ENCODE measurements at places on chromosomes 12 and 14. TPM values are rescaled to one million over a fixed set of nuclear protein-coding genes. Genes with fewer than 3 reads are reported as not detected.

DNA sequence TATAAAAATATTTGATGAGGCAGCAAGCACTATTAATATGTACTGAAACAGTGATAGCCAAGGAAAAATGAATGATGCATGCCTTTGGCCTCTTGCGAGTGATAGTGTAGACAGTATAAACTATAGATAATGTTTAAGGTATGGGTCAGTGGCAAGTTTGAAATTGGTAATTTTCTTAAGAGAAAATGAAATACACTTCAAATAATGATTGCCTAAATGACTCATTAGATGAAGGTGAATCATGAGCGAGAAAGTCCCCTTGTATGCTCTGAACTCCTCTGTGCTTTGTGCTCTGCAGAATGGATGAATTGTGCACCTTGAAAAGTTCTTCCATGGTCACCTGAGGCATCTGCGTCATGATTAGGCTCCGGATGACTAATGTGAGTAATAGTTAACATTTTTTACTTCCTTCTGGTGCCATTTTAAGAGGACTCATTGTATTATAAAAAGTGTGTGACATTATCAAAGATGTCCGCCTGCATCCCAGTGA is 84.9 kb upstream of the RTL1 start:
- no peak overlapping the region for H3K27ac ChIP-seq
- peaks cover 4% of the 10 kb centered on the region for H3K27me3 ChIP-seq
- DNase-seq, result no peak
- H3K4me3 ChIP-seq, result no peak overlapping the region
- H3K4me1 ChIP-seq, result no peaks in the 10 kb centered on the region
- H3K36me3 ChIP-seq, result no peaks in the 10 kb centered on the region

DNA sequence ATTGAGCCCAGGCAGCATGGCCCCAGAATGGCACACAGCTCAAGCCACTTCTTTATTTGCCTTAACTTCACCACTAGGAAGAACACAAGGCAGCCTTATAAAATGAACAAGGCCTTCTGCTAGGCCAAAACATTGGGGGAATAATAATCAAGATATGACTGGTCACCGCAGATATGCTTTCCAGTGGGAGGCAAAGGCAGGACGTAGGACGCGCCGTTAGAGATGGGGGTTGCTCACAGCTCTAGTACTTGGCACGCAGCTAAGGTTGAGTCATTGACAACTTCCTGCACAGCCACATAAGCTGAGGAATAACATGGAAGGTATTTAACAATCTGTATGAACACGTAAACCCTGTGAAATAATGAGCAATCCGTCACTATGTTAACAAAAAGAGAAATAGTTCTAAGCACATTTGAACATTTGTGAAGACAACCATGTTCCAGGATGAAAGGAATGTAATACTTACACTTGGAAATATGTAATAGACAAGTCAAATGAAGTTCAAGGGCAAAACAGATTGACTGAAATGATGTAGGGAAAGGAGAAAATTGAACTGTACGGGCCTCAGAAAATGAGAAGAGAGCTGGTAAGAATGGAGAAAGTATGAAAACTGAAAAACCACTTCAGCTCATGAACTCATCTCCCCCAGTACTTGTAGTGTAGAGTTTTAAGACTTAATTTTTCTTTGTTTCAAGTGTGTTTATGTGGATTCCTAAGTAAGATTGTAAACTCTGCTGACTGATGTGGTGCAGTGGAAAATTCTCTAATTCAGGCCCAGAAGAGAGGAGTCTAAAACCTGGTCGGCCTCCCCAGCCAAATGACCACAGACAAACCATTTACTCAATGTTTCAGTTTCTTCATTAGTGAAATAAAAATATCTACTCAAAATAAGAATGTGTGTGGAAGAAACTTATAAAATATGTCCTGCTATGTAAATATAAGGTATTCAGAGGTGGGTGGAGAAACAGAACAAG is 59.3 kb upstream of the CCDC91 start:
- H3K27ac ChIP-seq, result no peak overlapping the region
- DNase-seq, result no peak
- no peaks in the 10 kb centered on the region for H3K4me1 ChIP-seq
- no peak overlapping the region for H3K4me3 ChIP-seq

GRCh38 chr12:4420138-4420670 is 25.4 kb downstream of the FGF6 start:
- DNase-seq, result no peak
- H3K4me1 ChIP-seq, result peaks cover 16% of the 10 kb centered on the region
- peaks cover 11% of the 10 kb centered on the region for H3K27me3 ChIP-seq
- peaks cover 1% of the 10 kb centered on the region for H3K36me3 ChIP-seq
- H3K4me3 ChIP-seq, result no peak overlapping the region

GRCh38 chr12:111130336-111130735 is 210.0 kb upstream of the MYL2 start:
- DNase-seq, result no peak
- H3K4me3 ChIP-seq, result no peak overlapping the region

DNA sequence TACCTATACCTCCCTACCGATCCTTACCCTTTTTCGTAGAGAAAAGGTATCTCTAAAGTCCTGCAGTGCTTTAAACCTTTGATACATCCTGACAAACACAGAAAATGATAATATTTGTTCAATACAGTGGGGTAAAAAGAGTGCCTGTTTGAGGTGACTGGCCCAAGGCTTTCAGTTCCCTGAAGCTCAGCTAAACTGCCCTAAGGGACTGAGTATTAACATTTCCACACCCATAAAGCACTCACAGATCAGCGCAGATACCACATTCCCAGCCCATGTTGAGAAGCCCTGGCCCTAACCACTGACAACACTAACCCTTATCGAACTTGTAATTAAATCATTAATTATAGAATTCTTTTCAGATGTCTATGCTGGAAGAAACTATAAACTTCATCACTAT is 108.7 kb downstream of the DIP2B start:
- H3K27me3 ChIP-seq, result no peaks in the 10 kb centered on the region
- H3K27ac ChIP-seq, result no peak overlapping the region
- H3K4me1 ChIP-seq, result no peaks in the 10 kb centered on the region
- DNase-seq, result no peak
- peaks cover 8% of the 10 kb centered on the region for H3K36me3 ChIP-seq

GRCh38 chr14:74955229-74956026 is at the start of gene PGF:
TSS of gene PGF (minus strand) at chr14:74955597. CDS start at chr14:74955242, 355 bp downstream.
- H3K27ac ChIP-seq, result no peak within 1 kb of the TSS
- H3K4me1 ChIP-seq, result no peaks in the 10 kb centered on the region
- peak within 1 kb of the TSS; percentile 57 for H3K4me3 ChIP-seq

DNA sequence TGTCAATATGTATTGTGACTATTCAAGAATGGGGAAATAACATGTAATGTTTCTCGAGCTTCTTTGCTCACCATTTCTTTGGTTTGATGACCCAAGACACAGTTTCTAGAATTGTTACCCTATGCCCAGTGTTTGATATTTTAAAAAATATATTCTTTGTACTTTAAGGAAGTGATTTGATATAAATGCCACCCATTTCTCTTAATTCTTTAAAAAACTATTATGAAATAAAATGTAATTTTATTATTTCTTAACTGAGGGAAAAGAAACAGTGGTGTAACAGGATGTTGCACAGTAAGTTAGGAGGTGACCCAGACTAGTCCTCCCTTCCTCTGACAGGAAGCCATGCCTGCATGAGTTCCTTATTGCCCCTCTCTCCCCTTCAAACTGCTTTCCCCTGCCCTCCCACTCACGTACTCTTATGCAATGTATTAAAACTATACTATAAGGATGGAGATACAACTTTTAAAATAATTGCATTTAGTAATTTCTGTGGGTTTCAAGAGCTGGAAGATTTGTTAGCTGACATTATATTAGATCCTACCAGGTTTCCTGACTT is 279.4 kb downstream of the TMTC2 start:
- H3K27ac ChIP-seq, result no peak overlapping the region
- no peaks in the 10 kb centered on the region for H3K27me3 ChIP-seq

GRCh38 chr12:52258335-52258901 is 16.0 kb upstream of the KRT86 start:
- peaks cover 35% of the 10 kb centered on the region for H3K36me3 ChIP-seq
- H3K27me3 ChIP-seq, result peaks cover 52% of the 10 kb centered on the region
- H3K4me3 ChIP-seq, result no peak overlapping the region

DNA sequence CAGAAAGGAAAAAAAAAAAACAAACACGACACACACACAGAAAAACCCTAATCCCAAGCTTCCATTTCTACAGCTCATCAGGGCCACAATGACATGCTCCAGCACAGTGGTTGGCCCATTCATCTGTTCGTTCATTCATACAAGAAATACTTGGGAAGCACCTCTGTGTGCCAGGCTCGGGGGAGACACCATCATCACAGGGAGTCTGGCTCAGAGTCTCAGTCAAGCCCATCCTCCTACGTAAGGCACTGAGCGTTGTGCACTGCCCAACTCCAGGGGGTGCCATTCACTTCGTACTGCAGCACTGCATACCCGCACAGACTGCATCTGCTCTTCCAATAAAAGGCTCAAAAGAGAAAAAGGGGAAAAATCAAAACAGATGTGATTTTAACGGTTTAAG is 15.3 kb downstream of the VPS37B start:
- no peak overlapping the region for H3K27ac ChIP-seq
- DNase-seq, result no peak
- no peak overlapping the region for H3K4me3 ChIP-seq
- H3K4me1 ChIP-seq, result peaks cover 87% of the 10 kb centered on the region

- H3K4me3 ChIP-seq, result no peak overlapping the region
- no peaks in the 10 kb centered on the region for H3K4me1 ChIP-seq
- no peak for DNase-seq
- H3K27me3 ChIP-seq, result no peaks in the 10 kb centered on the region
- H3K27ac ChIP-seq, result no peak overlapping the region
- no peaks in the 10 kb centered on the region for H3K36me3 ChIP-seq
Observed at GRCh38 chr14:101506926-101507835, 54.1 kb upstream of the DIO3 start.

GRCh38 chr12:7501031-7501588 is 2.5 kb downstream of the CD163 start:
- H3K36me3 ChIP-seq, result no peaks in the 10 kb centered on the region
- DNase-seq, result no peak
- H3K27me3 ChIP-seq, result peaks cover 4% of the 10 kb centered on the region
- H3K27ac ChIP-seq, result no peak overlapping the region
- no peaks in the 10 kb centered on the region for H3K4me1 ChIP-seq
- no peak overlapping the region for H3K4me3 ChIP-seq

DNA sequence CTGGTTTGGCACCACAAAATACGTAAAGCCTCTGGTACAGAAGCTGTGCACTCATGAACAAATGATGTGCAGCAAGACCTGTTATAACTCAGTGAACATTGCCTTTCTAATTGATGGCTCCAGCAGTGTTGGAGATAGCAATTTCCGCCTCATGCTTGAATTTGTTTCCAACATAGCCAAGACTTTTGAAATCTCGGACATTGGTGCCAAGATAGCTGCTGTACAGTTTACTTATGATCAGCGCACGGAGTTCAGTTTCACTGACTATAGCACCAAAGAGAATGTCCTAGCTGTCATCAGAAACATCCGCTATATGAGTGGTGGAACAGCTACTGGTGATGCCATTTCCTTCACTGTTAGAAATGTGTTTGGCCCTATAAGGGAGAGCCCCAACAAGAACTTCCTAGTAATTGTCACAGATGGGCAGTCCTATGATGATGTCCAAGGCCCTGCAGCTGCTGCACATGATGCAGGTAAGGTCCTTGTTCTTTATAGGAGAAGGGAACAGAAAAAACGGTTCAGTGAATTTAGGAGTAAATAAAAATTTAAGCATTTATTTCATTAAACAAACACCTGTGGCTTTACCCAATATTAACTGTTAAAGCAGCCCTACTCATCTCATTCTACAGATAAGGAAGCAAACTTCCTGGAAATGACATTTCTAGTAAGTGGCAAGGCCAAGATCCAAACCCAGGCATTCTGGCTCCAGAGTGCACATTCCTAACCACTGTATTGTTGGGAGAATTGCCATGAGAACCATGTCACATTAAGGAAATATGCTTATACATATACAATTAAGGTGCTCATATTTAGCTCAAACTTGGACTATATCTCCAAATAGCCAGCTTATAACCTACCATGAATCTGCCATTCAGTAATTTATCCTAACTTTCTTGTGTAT is 11.7 kb downstream of the COCH start:
- no peaks in the 10 kb centered on the region for H3K36me3 ChIP-seq
- no peak for DNase-seq
- no peaks in the 10 kb centered on the region for H3K4me1 ChIP-seq
- H3K4me3 ChIP-seq, result no peak overlapping the region
- H3K27me3 ChIP-seq, result peaks cover 2% of the 10 kb centered on the region
- no peak overlapping the region for H3K27ac ChIP-seq

GRCh38 chr12:6375269-6376078 is at the start of gene SCNN1A:
TSS of gene SCNN1A (minus strand) at chr12:6375563. CDS start at chr12:6374783, 780 bp downstream.
- DNase-seq, result no peak
- peaks cover 21% of the 10 kb centered on the region for H3K4me1 ChIP-seq
- H3K36me3 ChIP-seq, result no peaks in the 10 kb centered on the region

GRCh38 chr12:88448337-88448915 is 131.8 kb downstream of the KITLG start:
- no peak overlapping the region for H3K4me3 ChIP-seq
- H3K27me3 ChIP-seq, result no peaks in the 10 kb centered on the region
- DNase-seq, result no peak
- no peaks in the 10 kb centered on the region for H3K4me1 ChIP-seq

- peak within 1 kb of the TSS; percentile 75 for H3K27ac ChIP-seq
- peak within 1 kb of the TSS; percentile 75 for H3K4me3 ChIP-seq
- peaks cover 21% of the 10 kb centered on the region for H3K4me1 ChIP-seq
- H3K27me3 ChIP-seq, result no peaks in the 10 kb centered on the region
- peak; percentile 38 for DNase-seq
Observed at GRCh38 chr12:12349711-12350665, at the start of gene MANSC1. TSS of gene MANSC1 (minus strand) at chr12:12350242. CDS start at chr12:12343314, 6,928 bp downstream.

DNA sequence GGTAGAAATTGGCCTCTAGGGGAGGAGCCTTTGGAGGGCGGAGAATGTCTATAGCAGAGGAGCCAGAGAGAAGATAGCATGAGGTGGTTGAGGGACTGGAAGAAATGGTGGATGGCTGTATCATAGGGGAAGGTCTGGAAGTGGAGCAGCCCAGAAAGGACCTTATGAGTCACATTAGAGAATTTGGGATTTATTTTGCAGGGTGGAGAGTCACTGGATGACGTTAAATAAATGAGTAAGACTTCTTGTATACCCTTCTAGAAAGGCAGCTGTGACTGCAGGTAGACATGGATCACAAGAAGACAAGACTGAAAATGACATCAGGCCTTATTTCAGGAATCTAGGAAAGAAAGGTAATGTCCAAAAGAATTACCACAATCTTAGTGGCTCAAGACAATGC is 208.2 kb upstream of the TMTC1 start:
- no peaks in the 10 kb centered on the region for H3K4me1 ChIP-seq
- no peaks in the 10 kb centered on the region for H3K27me3 ChIP-seq
- no peaks in the 10 kb centered on the region for H3K36me3 ChIP-seq
- H3K27ac ChIP-seq, result no peak overlapping the region
- DNase-seq, result no peak
- H3K4me3 ChIP-seq, result no peak overlapping the region

GRCh38 chr12:123242116-123242904 is 9.1 kb downstream of the MTRFR start:
- no peak for DNase-seq
- H3K27ac ChIP-seq, result peak overlapping the region; percentile 79
- peaks cover 43% of the 10 kb centered on the region for H3K4me1 ChIP-seq
- no peaks in the 10 kb centered on the region for H3K27me3 ChIP-seq
- H3K36me3 ChIP-seq, result peaks cover 30% of the 10 kb centered on the region

CPNE6 gene
- total RNA-seq, result not detected

ITPR2 gene
- total RNA-seq, result 34.2 TPM

GLIPR1L2 gene
- not detected for total RNA-seq
